ENCODE measurements at places on chromosomes 2 and 18. TPM values are rescaled to one million over a fixed set of nuclear protein-coding genes. Genes with fewer than 3 reads are reported as not detected.
A peak's percentile ranks its signal among the peaks of the same experiment; 100 is the strongest.

DNA sequence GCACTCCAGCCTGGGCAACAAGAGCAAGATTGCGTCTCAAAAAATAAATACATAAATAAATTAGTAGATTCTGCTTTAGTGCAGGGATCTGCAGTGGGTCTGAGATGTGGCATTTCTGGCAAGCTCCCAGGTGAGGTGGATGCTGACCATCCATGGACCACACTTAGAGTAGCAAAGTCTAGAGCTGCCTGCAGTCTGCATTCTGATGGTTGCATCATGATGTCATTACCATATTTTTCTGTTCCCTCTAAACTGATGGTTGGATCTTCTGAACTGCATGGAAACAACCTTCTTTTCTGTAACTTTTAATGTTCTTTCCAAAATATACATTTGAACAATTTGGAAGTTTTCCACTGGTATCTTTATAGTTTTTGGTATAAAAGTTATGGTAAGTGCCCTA, 42.9 kb downstream of the MYL12B start:
- no peak for ATAC-seq

The ANKRD62 gene
- 0.48 TPM for total RNA-seq

GRCh38 chr2:69309351-69310110, 77.5 kb downstream of the GFPT1 start:
- peak; percentile 80 for ATAC-seq

GRCh38 chr18:67475673-67476072, 40.8 kb downstream of the DSEL start:
- ATAC-seq, result no peak

The GREB1 gene
- 0.60 TPM for total RNA-seq

The HOXD13 gene
- not detected for total RNA-seq

DNA sequence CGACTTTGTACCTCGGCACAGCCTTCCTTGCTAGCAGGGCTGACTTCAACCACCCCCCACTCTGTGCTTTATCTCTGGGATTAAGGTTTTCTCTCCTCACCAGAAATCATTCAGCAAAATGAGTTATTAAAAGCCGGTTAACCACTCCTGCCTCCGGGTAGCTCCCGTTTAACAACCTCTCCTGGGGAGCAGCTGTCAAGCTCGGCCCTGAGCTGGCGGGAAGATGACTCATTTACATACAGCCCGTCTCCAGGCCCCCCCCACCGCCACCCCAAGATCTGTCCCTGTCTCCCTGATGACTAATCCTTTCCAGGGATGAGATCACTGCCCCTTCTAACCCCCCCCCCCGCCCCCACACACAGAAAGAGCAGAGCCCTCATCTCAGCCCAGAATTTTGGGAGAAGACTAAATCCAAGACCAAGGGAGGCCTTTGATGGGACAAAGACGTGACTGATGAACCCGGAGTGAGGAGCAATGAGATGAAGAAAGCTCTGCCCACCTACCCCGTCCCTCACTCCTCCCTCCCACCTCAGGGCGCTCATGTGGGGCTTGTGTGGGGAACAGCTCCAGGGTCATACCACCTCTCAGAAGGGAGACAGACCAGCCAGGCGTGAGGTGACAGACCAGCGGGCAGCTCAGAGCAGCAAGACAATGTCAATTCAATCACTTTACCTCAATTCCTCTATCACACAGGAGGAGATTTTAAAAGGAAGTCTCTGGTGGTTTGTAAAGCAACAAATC, 131.4 kb downstream of the MSH2 start:
- ATAC-seq, result peak; percentile 29

- peak; percentile 78 for ATAC-seq
These were observed 120.9 kb upstream of the RND3 start for GRCh38 chr2:150608341-150608740.

- no peak for ATAC-seq
These were observed 4.3 kb upstream of the RBM43 start for GRCh38 chr2:151265991-151266390.

DNA sequence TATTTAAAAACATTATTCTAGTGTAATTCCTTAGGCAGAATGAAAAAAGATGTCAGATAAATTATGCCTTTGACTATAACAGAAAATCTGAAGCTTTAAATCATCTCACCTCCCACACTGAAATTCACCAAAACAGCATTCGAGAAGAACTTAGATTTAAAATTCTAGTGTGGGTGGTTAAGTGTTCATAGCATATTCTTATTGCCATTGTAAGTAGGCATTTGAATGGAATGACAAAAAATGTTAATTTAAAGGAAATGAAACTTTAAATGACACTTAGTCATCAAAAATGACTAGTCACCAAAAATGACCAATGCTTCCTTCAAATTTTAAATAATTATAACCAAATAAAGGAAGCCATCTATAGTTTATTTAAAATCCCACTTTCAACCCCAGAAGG, 7.0 kb upstream of the ZNF407 start:
- no peak for ATAC-seq

GRCh38 chr2:23487735-23488492, 102.9 kb downstream of the KLHL29 start:
- ATAC-seq, result no peak

The RIT2 gene
- total RNA-seq, result not detected

DNA sequence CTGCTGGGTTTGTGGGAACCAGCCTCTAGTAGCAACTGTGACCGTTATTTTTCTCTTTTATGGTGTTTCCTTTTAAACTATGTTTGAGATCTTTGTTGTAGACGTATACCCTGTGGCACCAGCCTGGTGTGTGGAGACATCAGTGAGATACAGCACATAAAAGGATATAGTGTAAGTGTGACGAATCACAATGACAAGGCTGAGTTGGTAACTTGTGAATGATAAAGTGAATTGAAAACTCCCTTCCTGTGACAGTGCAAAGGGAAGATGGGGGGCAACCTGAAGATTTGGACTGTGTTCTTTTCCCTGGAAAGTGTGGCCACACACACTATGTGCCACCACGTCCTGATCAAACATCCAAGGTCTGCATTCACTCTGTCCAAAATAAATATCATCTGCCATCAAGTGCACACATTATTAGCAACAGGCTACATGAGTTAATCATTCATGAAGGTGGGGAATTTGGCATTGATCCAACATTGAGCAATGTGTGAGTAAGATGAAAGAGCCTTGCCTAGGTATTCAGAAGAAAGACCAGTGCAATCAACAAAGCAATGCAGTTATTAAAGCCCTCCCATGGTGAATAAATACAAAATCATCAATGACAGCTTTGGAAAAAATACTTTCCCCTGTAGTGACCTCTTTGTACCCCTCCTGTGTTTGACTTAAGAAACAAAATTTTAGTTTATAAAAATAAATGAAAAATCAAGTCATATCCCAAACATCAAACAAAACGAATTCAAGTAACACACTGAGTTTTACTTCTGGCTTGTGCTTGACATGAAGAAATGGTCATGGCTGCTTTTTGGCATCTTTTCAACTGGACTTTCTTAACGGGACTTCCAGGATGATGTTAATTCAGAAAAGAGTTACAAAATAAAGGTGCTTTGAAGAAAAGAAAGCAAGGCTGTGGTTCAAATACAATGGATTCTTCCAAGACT, 1280.5 kb upstream of the ZEB2 start:
- no peak for ATAC-seq

- no peak for ATAC-seq
These were observed 16.0 kb downstream of the EPG5 start for GRCh38 chr18:45951016-45951714.

The OTOS gene
- not detected for total RNA-seq

- no peak for ATAC-seq
These were observed 44.3 kb downstream of the RBM43 start for GRCh38 chr2:151217343-151217742.

DNA sequence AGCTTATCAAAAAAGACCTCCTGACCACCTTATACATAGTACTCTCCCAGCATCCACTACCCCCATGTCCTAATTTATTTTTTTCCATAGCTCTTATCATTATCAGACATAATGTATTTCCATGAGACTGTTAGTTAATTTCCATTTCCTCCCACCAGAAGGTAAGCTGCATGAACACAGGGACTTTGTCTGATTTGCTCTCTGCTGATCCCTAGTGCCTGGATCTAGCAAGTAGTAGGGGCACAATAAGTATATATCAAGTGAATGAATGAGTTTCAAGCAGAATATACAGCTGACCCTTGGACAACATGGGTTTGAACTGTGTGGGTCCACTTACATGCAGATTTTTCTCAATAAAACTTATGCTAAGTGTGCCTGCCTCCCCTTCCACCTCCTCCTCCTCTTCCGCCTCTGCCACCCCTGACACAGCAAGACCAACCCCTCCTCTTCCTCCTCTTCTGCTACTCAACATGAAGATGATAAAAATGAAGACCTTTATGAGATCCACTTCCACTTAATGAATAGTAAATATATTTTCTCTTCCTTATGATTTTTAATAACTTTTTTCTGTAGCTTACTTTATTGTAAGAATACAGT, 53.8 kb downstream of the CTAGE1 start:
- peak; percentile 13 for ATAC-seq

The RASGRP3 gene
- 4.3 TPM for total RNA-seq

DNA sequence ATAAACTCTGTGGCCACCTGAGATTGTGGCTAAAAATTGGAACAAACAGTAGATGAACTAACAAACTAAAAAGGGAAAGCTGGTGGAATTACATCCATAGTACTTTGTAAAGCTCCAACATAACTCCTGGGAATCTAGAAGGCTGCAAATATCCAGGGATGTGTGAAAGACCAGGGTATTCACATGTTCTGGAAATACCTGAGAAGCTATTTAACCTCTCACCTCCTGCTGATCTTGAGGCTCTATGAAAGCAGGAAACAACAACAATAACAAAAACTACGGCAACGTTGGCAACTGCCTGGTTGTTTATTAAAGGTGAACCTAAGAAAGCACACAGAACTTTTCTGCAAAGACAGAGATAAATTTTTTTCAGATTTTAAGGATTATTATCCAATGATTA, 171.3 kb downstream of the CCDC178 start:
- ATAC-seq, result no peak

DNA sequence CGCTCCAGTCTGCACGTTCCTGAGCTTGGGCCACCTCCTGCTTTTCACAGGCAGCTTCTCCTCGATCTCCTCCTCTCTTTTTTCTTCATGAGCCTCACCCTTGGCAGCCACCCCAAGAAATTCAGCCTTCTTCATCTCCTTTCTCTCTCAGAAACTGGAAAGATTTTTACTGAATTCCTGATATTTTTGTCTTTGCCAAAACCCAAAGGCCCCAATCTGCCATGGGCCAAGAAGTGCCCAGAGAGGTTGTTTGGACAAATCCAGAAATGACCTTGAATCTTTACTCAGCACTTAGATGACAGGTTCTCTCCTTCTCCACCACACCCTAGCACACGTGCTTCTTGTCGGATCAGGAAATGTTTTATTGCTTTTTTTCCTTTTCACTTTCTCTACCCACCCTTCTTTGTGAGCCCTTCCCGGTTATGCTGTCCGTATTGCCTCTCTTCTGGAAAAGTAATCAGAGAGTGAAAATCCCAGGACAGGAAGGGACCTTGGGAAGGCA, 134.5 kb upstream of the TNP1 start:
- ATAC-seq, result no peak

The SYT4 gene
- total RNA-seq, result not detected

The PGAP1 gene
- total RNA-seq, result 10.5 TPM

The SH3YL1 gene
- 56.9 TPM for total RNA-seq

GRCh38 chr2:9144617-9145016, 62.0 kb upstream of the ASAP2 start:
- no peak for ATAC-seq

DNA sequence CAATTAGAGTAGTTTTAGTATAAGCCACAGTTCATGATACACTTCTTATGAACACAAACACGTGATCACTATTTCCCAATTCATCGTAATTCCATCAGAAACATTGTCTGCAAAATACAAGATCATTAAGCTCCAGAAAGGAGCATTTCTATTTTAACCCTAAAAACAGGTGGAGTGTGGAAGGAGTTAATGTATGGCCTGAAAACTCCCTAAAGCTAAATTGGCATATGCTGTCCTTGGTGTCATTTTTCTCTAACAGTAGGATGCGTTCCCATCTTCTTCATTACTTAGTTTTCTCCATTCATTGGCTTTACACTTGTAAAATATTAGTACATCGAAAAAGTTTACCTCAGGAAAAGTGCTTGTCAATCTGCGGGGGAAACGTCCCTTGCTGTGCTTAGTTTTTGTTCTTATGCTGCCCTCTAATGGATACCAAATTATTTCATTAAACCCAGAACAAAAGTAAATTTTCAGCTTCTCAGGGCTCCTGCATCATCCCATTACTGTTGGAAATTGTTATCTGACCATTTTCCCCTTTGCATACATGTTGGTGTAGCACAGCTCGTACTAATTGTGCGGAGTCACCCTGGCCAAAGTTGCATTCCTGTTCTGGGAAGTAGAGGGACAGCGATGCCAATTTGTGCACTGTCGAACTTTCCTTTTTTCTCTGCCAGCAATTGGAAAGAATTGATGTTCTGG, 153.4 kb downstream of the GPD2 start:
- ATAC-seq, result peak; percentile 45

GRCh38 chr2:239304533-239305221, 96.1 kb downstream of the HDAC4 start:
- ATAC-seq, result no peak

The ZNF892 gene
- 1.3 TPM for total RNA-seq

The FBLN7 gene
- total RNA-seq, result 1.4 TPM

DNA sequence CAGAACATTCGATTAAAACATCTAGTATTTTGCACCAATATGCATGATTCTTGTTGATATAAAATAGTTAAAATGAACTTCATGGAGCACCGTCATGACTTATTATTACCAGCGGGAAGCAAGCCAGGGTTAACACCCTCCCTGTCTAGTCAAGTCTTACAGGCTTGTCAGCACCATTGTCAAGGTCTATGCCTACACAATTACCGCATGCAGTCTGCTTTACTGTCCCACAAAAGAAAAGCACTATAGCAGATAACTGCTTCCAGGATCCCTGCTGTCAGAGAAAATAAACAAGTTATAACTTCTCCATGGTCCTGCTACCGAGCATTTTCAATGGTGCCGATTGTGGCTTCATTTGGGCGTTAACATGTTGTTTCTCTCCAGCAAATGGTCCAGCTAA, 968.0 kb upstream of the FAM98A start:
- peak; percentile 64 for ATAC-seq

The SP5 gene
- 0.16 TPM for total RNA-seq

The BAZ2B gene
- 41.4 TPM for total RNA-seq

- ATAC-seq, result no peak
These were observed 49.5 kb downstream of the ATIC start for GRCh38 chr2:215361211-215361875.

The ING5 gene
- total RNA-seq, result 16.5 TPM

GRCh38 chr2:196233021-196233804, 61.8 kb upstream of the STK17B start:
- peak; percentile 95 for ATAC-seq

GRCh38 chr2:60976256-60976850, 41.2 kb upstream of the PEX13 start:
- ATAC-seq, result no peak

GRCh38 chr2:207164006-207164831, 1.5 kb downstream of the KLF7 start:
- no peak for ATAC-seq

The RESP18 gene
- not detected for total RNA-seq

DNA sequence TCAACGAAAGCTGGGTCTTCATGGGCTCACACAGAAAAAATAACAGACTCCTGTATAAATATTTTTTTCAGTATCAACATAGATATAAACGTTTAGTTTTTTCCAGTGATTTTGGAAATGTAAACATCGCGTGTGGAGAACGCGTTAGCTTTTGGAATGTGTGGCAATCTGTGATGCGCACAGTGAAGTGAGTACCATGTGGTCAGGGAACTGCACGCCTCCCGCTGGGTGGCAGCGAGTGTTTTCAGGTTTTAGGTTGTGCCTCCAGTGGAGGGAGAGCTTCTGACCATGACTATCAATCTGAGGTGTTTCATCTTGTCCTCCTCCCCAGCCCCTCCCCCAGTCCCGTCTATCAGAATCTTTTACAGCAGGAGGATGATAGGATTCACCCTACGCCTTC, 127.8 kb downstream of the ARHGAP28 start:
- ATAC-seq, result no peak

Measured in esophagus mucosa (tissue), 1 donor.